AG04450 (cell line): ENCODE measurements at places on chromosomes 12 and 14.

GRCh38 chr12:48189331-48190125 lies 6.1 kb downstream of the CCDC184 start:
- DNase-seq = no peak

GRCh38 chr12:45720069-45720468 lies 9.4 kb upstream of the ARID2 start:
- no peak for DNase-seq

GRCh38 chr12:62581288-62582064 lies 114.8 kb downstream of the MON2 start:
- peak; percentile 20 for DNase-seq

DNA sequence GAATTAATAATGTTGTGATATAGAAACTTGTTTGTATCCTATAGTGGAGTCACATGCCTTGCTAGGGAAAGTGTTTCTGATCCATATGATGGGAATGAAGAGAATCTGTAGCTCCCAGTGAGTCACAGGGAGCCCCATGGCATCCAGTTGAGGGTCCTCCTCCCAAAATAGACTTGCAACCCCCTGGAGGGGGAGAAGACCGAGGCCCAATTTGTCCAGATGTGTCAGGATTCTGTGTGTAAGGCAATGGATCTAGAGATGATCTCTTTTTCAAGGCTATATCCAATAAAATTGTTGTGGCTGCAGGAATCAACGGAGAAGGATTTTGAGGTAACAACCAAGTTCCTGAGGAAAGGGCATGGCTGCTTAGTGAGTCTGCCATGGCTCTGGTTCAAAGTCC lies 121.8 kb downstream of the BCL11B start:
- DNase-seq = no peak

- DNase-seq = no peak
Measured at GRCh38 chr12:129215556-129215955, 362.3 kb downstream of the GLT1D1 start.

DNA sequence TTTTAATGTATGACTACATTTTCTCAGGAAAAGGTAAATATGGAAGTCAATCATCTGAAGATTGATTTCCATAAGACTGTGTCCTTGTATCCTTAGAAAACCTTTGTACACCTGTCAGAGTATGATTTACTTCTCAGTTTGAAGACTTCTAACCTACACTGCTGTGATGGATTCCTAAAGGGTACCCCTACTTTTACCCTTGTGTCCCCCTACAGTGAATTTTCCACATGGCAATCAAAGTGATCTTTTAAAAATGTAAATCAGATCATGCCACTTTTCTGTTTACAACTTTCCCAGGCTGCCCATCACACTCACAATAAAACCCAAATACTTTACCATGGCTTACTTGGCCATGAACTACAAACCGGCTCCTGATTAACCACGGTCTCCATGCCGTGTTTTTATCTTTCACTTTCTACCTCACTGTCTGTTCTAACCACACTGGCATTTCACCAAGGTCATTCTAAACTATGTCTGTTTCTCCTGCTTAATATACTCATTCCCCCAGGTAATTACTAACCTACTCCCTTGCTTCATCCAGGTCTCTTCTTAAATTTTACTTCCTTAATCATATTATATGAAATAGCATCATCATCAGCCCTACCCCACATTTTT lies 8.1 kb downstream of the DNAI7 start:
- DNase-seq = no peak

- DNase-seq = no peak
Measured at GRCh38 chr14:102407258-102407657, 44.5 kb downstream of the TECPR2 start.

DNA sequence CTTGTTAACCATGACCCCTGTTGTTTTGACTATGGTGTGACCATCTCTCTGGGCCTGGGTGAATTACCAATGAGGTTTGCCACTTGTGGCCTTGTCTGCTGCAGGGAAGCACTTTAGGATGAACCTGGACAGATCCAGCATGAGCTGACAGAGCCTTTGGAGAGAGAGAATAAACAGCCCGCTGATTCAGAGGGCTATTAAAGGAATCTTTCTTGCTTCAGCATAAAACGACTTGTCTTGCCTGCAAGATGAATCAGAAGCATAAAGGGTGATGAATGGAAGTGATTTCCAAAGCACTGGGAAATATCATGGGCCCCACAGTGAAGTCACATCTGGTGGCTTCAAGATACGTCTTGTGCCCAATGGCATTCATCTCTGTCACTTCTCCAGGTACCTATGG lies 69.0 kb upstream of the WSCD2 start:
- no peak for DNase-seq

- DNase-seq = no peak
Measured at GRCh38 chr14:95871531-95871930, 5.1 kb upstream of the TUNAR start.

- no peak for DNase-seq
Measured at GRCh38 chr12:12334367-12335040, 15.5 kb downstream of the MANSC1 start.

DNA sequence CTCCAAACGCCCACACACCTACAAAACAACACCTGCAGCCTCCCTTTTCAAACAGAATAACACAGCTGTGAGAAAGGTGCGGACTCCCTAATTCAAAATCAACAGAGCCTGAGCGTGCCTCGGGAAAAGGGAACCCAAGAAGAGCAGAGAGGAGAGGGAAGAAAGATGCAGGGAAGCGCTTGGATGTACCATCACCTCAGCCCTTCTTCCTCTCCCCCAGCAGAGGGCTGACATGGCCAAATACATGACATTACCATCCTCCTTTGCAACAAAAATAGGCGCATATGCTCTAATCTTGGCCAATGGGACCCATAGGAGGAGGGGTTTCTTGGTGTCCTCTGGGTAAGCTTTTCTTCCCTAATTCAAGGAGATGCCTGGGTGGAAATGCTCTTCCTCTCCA lies 78.0 kb downstream of the CPSF2 start:
- no peak for DNase-seq

DNA sequence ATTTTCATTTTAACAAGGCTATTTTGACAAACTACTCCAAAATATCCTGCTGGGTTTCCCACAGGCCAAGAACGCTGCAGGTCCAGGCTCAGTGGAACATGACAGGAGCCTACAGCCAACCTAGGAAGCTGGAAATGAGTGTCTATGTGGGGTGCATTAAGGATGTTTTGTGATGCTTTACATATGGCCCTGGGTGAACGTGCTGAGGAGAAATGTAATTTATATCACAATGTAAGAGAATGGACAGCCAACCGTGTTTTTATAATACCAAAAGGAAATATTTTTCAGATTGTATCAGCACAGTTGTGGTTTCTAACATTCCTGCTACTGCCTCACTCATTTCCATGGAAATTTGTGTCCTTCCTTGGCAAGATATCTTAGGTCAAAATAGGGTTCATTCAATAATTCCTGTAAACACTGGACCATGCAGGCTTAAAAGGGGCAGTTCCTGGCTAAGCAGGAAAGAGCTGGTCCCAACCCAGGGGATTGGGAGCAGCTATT lies 51.5 kb downstream of the ST8SIA1 start:
- DNase-seq = no peak

DNA sequence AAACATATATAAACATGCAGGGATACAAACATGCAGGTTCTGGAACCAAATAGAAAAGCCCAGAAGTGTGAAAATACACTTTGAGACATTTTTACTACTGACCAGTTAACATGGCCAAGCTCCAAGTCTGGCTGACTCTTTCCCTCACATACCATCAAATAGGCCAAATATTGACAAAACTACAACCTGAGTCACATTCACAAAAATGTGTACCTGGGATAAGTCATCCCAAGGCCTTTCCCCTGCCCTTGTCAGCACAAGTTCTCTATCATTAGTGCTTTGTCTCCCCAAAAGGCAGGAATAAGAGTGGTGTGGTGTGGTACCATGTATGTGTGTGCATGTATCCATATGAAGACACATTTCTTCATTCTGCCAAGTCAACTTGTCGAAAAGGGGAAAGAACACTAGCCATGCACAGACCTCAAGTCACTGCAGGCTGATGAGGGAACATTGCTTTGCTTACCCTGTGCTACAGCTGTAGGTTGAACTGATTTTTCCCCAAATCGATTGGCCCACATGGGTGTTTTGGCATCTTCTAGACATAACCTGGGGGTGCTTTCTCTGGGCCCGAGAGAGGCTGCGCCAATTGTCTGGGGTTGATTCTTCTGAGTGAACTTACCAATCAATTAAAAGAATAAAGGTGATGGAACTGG lies 14.9 kb downstream of the HOXC4 start:
- no peak for DNase-seq

GRCh38 chr12:67698672-67699581 lies 50.4 kb downstream of the DYRK2 start:
- no peak for DNase-seq

DNA sequence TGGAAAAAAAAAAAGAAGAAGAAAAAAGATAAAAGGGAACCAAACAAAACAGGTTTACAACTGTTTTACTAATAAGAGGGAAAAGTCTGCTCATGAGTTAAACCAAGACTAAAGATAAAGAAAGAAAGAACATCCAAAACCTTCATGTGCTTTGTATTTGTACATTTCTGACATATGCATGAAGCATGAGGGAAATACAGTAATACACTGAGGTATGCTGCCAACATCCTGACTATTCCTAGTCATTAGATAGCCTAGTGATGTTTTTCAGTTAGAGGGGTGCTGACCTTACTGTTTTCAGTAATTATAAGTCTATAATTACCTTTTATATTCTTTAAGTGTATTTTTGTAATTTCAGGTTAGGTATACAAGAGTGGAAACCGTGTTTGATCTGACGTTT lies 793.3 kb downstream of the DIO2 start:
- no peak for DNase-seq

DNA sequence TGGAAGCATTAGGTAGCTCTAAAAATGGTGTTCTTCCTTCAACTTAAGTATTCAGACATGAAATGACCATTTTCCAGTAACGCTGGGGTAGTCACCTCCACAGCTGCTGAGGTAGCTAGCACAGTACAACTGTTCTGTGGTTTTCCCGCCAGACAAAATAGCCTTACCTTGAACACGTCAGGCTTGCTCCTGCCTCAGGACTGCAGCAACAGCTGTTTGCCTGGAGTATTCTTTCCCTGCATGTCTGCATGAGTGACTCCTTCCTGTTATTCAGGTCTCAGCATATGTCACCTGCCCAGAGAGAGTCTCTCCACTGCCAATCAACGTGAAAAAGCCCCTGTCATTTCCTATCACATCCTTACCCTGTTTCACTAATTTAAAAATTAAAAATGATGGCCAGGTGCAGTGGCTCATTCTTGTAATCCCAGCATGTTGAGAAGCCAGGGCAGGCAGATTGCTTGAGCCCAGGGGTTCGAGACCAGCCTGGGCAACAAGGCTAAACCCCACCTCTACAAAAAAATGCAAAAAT lies 37.9 kb downstream of the WDR89 start:
- no peak for DNase-seq

DNA sequence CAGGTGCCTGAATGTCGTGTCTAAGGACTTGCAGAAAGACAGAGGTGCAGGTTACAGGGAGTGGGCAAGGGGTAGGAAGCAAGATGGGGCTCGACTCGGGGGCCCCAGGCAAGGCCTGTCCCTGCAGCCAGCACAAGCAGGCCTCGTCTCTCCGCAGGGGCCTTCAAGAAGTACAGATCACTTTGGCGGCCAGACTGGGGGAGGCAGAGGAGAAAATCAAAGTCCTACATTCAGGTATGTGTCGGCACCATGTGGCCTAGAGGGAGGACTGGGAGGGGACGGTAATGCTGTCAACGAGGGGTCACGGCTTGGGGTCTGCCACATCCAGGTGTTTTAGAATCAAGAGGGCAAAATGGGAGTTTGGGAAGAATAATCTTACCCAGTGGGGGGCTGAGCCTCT lies 73.7 kb downstream of the PHETA1 start:
- DNase-seq = no peak

DNA sequence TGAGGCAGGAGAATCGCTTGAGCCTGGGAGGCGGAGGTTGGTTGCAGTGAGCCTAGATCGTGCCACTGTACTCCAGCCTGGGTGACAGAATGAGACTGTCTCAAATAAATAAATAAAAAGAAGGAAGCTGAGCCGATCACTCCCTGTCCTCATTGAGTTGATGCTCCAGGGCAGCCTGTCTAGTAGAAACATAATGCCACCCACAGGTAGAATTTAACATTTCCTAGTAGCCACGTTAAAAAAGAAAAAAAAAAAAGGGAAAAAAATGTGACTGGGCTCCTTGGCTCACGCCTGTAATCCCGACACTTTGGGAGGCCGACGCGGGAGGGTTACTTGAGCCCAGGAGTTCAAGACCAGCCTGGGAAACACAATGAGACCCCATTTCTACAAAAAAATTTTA lies 135.7 kb downstream of the SCARB1 start:
- DNase-seq = no peak
